ENCODE measurements at places on chromosomes 1 and 21.

- DNase-seq: no peak
Observed at GRCh38 chr1:207952617-207953542, 42.0 kb upstream of the CD34 start.

DNA sequence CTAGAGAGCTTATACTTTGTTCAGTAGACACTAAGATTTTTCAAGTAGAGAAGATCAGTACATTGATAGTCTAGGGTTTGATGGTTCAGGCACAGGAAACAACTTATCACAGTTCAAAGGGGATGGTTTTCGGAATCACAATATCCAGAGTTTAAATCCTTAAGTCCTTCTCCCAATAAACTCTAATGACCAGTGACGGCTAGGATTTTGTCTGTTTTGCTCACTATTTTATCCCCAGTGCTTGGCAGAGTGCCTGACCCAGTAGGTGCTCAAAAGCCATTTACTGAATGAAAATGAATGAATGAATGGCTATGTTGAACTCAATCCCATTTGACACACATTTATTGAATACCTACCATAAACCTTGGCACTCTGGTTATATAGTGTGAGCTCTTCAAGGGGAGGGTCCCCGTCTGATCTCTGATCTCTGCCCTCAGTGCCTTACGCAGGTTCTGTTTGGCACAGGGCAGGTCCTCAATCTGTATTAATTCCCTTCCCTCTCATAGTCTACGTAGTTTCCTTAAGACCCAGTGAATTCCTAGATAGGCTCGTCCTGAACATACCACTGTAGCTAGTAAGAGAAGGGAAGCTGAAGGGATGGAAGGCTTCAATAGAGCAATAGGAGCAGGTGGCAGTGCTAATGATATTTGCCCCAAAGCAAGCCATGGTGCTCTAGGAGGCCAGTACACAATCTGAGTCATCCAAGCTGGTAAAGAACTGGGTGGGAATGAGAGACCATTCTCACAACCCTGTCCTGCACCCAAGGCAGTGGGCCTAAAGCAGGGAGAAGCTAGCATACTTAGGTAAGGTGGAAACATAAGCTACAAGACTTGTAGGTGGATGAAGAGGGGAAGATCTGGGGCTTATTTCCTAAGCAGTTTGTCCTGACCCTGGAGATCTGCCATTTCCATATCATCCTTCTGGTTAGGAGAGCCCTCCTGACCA is 53.4 kb downstream of the DMAP1 start:
- no peak for DNase-seq

DNA sequence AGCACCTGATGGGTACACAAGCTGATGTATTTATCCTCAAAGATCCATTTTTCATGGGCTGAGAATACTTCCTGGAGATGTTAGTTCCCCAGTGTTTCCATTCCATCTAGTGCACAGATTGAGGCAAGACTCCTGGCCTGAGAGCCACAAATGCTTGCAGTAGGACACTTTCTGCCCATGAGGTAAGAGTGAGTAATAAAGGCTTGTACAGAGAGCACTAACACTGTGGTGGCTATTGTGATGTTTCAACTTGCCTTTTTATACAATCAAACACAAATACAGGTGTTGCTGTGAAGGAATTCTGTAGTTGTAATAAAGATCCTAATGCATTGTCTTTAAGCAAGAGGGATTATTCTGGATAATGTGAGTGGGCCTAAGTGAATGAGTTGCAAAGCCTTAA is 186.1 kb upstream of the ADAMTS5 start:
- DNase-seq: no peak

DNA sequence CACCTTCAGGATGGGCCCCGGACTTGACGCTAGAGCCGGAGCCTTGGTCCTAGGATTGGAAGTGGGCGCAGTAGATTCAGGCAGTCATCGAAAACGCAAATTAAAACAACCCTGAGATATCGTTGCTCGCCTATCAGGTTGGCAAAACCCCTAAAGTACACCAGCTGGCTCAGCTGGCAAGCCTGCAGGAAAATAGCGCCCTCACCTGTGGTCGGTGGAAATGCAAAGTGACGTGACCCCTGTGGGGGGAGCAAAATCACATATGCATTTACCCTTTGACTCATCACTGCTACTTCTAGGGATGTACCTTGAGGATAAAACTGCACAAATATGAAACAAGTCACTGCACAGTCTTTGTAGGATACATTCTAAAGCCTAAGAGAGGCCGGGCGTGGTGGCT is 170.3 kb upstream of the TMEM51 start:
- no peak for DNase-seq

DNA sequence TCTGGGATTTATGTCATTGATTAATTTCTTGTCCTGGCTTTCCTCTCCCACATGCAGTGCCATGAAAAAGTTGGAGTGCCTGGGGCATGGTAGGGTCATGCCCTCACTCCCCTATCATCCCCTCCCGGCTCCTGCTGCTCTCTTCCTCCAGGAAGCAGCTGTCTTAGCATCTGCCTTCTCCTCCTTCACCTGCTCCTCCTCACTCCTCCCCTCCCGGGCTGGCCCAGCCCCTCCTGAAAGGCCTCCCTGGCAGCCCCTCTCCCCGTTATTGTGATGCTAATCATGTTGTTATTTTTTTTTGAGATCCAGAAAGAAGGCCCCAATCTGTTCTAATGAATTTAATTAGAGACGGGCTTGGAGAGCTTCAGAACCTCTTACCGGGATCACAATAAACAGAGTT is 36.3 kb upstream of the NFASC start:
- no peak for DNase-seq

DNA sequence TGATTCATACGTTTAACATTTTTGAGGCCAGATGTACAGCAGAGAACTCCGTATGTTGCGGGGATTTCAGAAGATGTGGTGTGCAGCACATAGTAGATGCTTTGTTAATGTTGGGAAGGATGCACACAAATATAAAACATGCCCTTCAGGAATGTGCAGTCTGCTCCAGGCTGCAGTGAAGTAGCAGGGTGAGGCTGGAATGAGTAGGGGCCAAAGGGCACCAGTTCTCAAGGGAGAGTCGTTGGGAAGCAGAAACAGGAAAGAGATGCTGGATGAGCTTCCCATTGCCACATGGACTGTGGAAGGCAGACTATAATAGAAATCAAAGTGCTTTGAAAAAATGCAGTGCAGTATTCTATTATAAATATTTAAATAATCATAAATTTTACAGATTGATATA is 126.9 kb downstream of the NOS1AP start:
- DNase-seq: no peak

GRCh38 chr1:72278461-72278860 is 3.9 kb downstream of the NEGR1 start:
- DNase-seq: no peak

DNA sequence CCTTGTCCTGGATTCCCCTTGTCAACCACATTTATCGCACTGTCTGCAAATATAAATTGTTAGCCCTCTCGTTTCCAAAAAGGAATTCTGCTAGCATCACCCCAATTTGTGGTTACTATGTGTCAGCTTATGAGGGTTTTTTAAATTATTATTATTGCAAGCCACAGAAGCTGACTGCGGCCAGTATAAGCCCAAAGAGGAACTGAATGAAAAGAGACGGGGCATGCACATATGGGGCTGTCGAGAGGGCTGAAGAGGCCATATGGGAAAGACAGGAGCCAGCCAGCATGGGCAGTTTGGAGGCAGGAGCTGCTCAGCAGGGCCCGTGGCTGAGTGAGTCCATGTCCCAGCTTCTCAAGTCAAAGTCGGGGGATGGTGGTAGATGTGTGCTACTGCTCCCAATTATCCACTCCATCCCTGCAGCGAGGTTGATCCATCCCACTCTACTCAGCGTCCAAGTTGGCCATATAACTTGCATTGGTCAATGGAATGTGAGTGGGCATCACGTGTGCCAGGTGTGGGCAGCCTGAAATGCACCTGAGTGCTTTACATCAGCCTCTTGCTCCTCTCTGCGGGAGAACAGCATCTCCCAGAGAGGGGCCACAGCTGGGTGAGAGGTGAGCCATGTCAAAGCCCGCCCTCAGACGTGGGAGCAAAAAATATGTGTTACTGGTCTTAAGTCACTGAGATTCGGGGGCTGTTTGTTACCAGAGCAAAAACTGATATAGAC is 37.6 kb upstream of the LDLRAP1 start:
- DNase-seq: no peak

DNA sequence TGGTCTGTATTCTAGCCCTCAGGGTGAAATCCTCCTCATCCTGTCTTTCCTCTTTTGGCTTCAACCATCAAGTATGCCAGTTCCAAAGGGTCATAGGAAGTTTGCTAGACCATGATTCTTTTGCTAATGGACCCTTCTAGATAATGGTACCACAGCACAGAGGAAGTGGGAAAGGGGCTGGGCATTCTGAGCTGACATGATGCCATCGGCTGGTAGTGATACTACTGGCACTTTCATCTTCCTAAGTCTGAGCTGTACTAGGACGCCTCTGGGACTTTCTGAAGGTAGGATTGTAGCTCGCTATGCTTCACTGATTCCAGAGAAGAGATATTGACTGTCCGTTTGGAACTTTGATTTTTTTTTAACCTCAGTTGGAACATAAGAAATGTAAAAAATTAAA is 11.4 kb downstream of the FASLG start:
- DNase-seq: no peak

DNA sequence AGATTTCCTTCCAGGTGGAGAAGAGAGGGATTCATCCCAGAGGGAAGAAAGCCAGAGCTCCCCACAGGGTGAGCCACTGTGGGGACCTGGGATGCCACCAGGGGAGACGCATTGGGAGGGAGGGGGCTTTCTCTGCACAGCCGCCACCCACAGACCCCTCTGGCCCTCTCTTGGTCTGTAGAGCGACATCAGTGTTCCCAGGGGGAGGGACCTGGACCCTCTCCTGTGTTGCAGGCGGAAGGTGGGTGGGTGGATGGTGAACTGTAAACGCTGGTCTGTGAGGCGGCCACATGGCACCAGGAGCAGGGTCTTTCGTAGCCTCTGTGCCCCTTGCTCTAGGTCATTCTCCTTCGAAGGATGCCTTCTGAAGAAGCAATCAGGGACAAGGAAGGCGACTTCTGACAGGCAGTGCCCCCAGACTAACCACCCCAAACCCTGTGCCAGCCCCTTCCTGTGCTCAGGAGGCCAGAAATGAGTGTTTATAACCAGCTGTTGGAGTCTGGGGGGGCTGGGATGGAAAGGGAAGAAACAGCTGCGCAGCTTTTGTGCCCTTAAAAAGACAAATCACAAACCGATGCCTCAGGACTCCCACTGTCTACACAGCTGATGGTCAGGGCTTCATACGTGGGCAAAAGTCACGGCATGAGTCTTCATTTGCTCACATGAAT is 121.4 kb upstream of the ZBTB40 start:
- no peak for DNase-seq

- DNase-seq: no peak
Observed at GRCh38 chr1:29290414-29290985, 54.2 kb downstream of the PTPRU start.

- DNase-seq: no peak
Observed at GRCh38 chr1:116420417-116421200, 47.6 kb downstream of the ATP1A1 start.

- DNase-seq: no peak
Observed at GRCh38 chr1:74766579-74766978, 33.6 kb downstream of the TYW3 start.

DNA sequence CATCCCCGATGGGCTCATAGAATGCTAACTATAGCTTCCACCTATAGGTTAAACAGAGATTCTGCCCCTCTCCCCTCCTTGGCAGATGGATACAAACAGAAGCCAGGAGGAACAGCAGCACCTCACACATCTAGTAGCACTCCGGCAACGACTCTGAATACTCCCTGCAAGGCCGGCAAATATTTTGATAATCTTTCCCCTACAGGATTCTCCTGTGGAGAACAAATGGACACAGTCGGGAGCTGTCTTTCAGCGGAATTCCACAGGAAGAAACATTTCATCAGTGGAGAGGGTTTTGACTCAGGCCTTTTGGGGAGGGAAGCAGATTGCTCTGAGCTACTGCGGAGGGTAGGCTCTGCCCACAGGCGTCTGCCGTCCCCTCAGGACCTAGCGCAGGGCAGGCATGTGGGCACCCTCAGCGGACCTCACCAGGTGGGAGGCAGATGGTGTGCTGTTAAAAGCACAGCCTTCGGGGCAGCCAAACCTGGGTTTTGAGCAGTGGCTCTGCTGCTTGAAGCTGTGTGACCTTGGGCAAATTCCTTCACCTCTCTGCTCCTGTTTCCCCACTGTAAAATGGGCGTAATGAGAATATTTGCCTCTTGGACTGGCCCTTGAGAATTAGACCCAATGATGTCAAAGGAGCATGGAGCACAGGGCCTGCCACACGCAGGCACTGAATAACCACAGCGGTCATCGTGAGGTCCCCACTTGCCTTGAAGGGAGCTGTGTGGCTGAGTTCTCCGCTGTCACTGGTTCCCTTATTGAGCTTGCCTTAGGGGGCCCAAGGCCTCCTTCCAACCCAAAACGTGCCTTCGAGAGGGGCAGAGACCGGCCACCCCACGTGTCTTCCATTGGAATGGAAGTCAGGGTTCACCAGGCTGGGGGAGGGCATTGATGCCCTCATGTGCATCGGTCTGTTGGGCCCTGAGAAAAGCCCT is 19.2 kb upstream of the BCAR3 start:
- no peak for DNase-seq

DNA sequence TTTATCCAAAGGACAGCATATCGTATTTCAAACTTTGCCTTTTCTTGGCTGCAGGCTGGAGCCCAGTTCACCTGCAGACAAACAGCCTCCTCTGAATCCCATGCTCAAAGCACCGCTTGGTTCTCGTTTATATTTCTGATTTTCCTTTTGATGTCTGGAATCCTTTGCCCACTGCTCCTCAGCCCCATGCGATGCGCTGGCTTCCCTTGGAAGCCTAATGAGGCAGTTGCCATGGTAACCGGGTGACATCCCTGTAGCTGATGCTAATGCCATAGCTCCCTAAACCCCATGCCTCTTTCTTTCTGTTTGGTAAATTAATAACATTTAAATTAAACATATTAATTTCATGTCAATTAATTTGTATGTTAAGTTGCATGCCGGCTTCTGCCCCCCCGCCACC is 327.1 kb downstream of the PRDM2 start:
- DNase-seq: no peak

DNA sequence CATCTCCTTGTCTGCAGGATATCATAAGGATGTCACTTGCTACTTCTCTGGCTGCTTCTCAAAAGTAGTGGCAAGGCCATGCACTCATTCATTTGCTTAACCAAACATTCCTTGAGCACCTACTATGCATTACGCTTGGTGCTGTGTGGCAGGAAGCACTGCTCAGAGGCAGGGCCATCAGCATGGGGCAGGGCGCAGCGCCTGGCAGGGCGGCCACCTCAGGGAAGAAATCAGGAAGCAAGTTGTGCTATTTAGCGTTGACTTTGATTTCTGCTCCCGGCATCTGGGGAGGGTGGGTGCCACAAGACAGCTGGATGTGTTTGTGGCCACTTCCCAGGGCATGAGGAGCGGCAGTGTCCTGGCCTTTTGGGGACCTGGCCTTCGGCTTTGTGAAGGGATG is 27.9 kb downstream of the PROK1 start:
- DNase-seq: no peak

Measured in endothelial cell (in vitro differentiated cells).